ENCODE measurements at places on chromosomes 13 and 19.

GRCh38 chr13:28582892-28583240, 76.1 kb upstream of the POMP start:
- no peak for DNase-seq

GRCh38 chr13:48210178-48210577, 22.8 kb upstream of the ITM2B start:
- no peak for DNase-seq

- DNase-seq = no peak
These were observed 942.2 kb downstream of the PCDH17 start for GRCh38 chr13:58573743-58574142.

DNA sequence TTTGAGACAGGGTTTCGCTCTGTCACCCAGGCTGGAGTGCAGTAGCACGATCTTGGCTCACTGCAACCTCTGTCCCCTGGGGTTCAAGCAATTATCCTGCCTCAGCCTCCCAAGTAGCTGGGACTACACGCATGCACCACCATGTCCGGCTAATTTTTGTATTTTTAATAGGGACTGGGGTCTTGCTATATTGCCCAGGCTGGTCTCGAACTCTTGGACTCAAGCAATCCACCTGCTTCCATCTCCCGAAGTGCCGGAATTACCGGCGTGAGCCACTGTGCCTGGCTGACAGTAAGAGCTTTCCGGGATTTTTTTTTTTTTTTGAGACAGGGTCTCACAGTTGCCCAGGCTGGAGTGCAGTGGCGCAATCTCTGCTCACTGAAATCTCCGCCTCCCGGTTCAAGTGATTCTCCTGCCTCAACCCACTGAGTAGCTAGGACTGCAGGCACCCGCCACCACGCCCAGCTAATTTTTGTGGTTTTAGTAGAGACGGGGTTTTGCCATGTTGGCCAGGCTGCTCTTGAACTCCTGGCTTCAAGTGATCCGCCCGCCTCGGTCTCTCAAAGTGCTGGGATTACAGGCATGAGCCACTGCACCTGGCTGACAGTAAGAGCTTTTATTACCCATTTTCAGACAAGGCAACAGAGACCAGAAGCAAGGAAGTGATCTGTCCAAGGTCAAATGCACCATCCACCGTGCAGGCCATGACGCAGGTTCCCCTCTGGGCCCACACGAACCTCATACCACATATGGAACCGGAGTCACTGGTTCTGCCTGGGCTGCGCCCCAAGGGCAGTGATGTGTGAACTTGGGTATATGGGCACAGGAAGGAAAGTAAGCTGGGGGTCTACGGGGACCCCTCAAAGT, 21.0 kb downstream of the RFX1 start:
- DNase-seq = no peak

- no peak for DNase-seq
These were observed 83.2 kb downstream of the CCNA1 start for GRCh38 chr13:36515466-36515865.

Measured in T-cell (primary cell).